Calu3 (cell line): ENCODE measurements at places on chromosomes 3 and 15.

DNA sequence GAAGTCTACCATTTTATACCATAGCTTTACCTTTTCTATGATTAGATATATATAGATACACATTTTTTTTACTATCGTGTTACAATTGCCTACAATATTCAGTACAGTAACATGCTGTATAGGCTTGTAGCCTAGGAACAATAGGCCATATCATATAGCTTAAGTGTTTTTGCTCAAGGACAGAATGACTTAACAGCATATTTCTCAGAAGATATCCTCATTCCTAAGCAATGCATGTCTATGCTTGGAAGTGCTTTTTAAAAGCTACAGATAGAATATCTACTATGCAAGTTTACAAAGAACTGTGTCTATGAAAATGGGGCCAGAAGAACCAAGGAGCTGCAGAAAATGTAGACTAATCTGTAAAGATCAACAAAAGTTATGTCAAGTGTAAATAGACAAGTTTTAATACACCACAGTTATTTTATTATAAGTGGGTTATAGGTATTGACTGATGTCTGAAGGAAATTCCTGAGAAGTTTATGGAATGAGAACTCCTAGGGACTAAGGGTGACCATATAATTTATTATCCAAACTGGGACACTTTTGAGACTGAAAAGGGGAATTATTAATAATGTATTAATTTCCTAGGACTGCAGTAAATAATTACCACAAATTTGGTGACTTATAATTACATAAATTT is 138.7 kb upstream of the TGFBR2 start:
- no peak for DNase-seq

- no peak for DNase-seq
Measured at GRCh38 chr3:36480911-36481648, 100.8 kb downstream of the STAC start.

GRCh38 chr15:72063186-72063585 is 54.8 kb downstream of the MYO9A start:
- no peak for DNase-seq

GRCh38 chr15:91853511-91853947 is at the start of gene SLCO3A1:
SLCO3A1 (plus strand) TSS chr15:91853708.
- DNase-seq: peak; percentile 81

GRCh38 chr3:45781271-45781670 is 15.1 kb downstream of the SLC6A20 start:
- no peak for DNase-seq
